DMS79 treated with DMSO at 0.1 percent for 48 hours (cell line): ENCODE measurements at places on chromosomes 2 and 18.

GRCh38 chr2:50691513-50691912 lies 340.4 kb downstream of the NRXN1 start:
- DNase-seq, result no peak

DNA sequence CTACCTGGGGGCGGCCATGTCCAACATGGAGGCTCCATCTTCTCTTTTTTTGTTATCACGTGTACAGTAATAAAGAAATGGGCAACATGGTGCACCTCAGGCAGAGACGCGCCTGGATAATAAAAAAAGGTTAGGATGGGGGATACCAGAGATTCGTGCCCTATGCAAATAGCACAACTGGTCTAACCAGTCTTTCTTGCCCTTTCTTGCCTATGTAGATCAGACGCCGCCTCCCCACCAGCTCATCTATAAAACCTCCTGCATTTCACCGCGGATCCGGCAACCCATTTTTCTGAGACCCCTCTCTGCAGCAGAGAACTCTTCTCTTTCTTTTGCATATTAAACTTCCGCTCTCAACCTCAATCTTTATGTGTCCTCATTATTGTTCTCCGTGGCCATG lies 68.7 kb downstream of the MYL12B start:
- no peak for DNase-seq

GRCh38 chr2:227308784-227309183 lies 16.3 kb upstream of the MFF start:
- DNase-seq, result no peak

DNA sequence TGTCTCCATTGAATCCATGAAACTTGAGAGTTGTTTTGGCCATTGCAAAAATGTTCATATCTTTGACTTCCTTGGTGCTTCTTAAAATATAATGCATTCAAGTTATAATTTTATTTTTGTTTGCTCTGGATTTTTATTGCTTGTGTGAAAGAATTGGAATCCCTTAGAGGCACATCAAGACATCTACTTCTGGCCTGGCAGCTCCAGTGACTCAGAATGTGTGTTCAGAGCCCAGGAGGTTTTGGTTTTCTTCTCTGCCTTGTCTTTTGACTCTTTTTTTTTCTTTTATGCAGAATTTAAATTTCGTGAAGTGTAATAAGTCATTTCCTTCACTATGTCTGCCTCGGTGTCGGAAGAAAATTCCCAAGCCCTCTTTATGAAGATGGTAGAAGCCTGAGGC lies 180.2 kb downstream of the LTBP1 start:
- DNase-seq, result no peak

DNA sequence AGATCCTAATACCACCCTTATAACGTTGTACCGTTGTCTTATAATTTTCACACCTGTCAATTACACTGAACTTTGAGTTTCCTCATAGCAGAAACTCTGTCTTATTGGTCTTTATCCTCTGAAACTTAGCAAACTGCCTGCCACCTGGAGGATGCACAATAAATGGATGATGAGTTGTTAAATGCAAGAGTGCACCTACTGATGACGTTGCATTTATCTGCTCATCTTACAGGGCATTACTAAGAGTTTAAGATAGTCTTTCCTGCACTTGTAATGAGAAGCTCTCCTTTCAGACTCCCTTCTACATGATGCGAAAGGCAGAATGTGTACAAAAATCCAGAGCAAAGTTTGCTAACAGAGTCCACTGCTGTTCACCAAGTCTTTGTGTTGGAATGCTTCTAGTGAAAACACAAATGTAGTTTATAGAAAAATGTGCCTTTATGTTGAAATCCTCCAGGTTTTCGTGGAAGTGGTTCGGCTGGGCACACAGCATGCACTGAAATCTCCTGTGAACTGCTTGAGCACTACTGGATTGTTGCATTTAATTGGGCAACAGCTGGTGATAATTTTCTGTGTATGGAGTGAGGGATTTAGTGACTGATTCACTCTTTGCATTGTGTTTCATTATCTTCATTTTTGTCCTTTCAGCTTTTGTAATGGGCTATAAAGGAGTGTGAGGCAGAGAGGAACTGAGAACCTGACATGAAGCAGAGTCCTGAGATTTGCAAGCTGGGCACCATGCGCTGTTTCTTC lies 665.8 kb upstream of the ID2 start:
- DNase-seq, result no peak

DNA sequence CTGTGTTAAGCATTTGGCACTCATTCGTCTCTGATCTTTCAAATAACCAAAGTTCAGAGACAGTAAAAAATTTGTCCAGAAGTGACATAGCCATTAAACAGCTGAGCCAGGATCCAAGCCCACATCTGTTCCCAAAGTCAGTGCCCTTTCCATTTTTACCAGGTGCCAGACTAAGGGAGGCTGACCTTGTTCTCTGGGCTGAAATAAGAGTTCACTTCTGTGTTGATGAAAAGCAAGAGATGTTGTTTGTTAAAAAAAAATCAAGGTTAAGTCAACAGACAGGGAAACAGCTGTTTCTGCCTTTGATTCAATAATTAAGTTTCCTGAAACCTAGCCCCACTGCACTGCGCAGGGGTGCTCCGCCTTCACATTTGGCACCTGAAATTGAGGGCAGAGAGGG lies 117.1 kb downstream of the PRKRA start:
- DNase-seq, result no peak

DNA sequence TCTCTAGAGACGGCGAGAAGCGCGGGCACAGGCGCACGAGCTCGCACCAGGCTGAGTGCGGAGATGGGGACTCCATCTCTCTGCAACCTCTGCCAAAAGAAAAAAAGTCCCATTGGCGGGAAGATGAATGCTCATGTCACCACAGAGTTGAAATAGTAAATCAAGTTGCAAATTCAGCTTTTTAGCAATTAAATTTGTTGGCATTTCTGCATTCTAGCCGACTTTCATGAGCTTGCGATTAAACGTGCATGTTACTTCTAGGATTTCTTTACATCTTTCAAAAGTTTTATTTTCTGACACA lies 588 bp downstream of the CHAC2 start:
- peak; percentile 63 for DNase-seq

- DNase-seq, result no peak
Observed at GRCh38 chr2:191105082-191105481, 45.7 kb downstream of the STAT4 start.

- no peak for DNase-seq
Observed at GRCh38 chr2:203396667-203397066, 68.5 kb downstream of the ABI2 start.

GRCh38 chr2:127197475-127198385 lies 22.4 kb downstream of the CYP27C1 start:
- DNase-seq, result peak; percentile 74

- DNase-seq, result no peak
Observed at GRCh38 chr2:195404651-195405050, 252.4 kb upstream of the SLC39A10 start.

DNA sequence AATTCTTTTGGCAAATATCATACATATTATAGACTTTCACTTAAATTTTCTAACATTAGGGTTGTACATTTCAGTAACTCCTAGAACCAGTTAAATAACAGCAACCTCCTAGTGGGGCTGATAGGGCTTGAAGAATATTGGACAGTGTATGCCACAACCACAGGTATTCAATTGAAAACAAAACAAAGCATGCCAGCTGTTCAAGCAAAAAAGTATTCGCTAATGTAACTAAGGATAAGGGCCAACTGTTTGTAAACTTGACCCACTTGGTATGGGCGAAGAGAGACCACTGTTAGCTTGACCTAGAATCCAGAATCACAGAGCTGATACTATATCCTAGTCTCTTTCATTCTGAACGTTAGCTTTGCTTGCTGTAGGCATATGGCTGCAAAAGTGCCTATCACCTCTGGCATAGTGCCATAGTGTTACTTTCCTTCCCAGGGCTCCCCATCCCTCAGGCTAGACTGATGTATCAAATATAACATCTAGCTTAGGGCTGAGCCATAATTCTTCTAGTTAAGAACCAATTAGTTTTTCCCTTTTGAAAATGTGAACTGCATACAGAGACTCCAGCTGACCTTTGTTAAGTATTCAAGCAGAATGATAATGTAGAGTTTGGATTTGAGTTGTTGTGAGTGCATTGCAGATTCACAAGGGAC lies 458.8 kb upstream of the NRXN1 start:
- DNase-seq, result peak; percentile 20

DNA sequence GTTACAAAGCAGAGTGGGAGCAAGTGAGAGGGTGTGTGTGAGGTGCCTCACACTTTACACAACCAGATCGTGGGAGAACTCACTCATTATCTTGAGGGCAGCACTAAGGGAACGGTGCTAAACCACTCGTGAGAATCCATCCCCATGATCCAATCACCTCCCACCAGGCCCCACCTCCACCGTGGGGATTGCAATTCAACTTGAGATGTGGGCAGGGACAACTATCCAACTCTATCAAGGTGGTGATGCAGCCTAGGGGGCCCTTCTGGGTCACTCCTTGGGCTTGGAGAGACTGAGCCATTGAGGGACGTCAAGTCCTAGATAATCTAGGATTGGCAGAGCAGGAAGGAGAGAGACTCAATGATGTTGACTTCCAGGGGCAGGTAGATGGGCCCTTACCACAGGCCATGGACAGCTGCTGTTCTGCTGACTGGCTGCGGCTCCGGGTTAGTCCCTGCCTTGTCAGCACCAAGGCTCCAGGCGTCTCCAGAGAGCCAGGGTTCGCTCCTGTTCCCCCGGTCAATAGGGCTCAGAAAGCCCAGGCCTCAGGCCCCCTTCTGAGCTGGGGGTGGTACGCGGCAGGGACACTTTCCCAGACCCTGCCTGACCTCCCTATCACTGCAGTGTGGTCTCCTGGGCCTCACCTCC lies 193.2 kb upstream of the HS6ST1 start:
- DNase-seq, result no peak
